CD14-positive monocyte (primary cell): ENCODE measurements at places on chromosomes 3 and 15. TPM values are rescaled to one million over a fixed set of nuclear protein-coding genes. Genes with fewer than 3 reads are reported as not detected.

DISP2 gene
- not detected for polyA plus RNA-seq

NEK10 gene
- polyA plus RNA-seq = not detected

BCL2A1 gene
- polyA plus RNA-seq = 257 and 465 TPM in 2 replicates

MTHFS gene
- 129 TPM for polyA plus RNA-seq

DNA sequence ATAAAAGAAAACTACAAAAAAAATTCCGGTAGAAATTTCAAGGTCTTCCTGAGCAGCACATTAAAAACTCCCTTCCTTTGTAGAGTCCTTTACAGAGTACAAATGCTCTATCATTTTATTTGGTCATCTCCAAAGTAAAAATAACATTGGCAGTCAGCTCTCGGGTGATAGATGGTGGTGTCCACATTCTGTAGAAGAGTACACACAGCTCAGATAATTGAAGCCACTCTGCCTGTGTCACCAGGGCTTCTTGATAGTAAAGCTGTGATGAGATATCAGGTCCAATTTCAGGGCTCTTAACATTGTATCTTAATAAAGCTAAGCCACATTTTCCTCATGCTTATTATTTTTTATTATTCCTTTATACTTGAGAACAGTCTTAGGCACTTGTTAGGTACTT lies 371.6 kb downstream of the TAFA4 start:
- no peaks in the 10 kb centered on the region for H3K27me3 ChIP-seq
- no peak for DNase-seq
- no peaks in the 10 kb centered on the region for H3K4me1 ChIP-seq
- no peak overlapping the region for H3K4me3 ChIP-seq
- H3K27ac ChIP-seq = no peak overlapping the region

DNA sequence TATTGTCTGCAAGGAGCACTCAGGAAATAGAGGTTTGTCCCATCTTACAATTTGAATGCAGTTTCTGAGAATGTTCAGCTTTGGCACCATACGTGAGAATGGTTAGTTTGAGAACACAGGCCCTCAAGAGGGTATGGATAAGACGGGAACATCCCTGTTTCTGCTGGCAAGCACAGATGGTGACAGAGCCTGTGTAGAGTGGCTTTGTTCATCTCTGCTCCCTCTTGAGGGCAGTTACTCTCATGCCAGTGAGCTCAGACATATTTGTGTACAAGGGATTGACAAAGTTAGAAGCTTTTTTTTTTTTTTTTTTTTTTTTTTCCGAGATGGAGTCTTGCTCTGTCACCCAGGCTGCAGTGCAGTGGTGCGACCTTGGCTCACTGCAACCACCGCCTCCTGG lies 71.5 kb upstream of the FILIP1L start:
- H3K4me1 ChIP-seq = no peaks in the 10 kb centered on the region
- no peak overlapping the region for H3K27ac ChIP-seq
- H3K4me3 ChIP-seq = no peak overlapping the region

DNA sequence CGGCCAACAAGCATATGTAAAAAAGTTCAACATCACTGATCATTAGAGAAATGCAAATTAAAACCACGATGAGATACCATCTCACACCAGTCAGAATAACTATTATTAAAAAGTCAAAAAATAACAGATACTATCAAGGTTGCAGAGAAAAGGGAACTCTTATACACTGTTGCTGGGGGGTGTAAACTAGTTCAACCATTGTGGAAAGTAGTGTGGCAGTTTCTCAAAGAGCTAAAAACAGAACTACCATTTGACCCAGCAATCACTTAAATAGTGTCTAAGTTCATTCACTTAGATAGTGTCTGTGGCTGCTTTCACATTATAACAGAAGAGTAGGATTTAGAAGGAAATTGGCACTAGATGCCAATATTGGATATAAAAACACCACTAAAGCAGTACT lies 49.7 kb downstream of the CGGBP1 start:
- no peak overlapping the region for H3K27ac ChIP-seq
- no peaks in the 10 kb centered on the region for H3K4me1 ChIP-seq
- no peak for DNase-seq
- H3K36me3 ChIP-seq = no peaks in the 10 kb centered on the region
- H3K27me3 ChIP-seq = no peaks in the 10 kb centered on the region

- peaks cover 32% of the 10 kb centered on the region for H3K4me1 ChIP-seq
- H3K36me3 ChIP-seq = no peaks in the 10 kb centered on the region
- DNase-seq = peak; percentile 31
Observed at GRCh38 chr15:76057332-76058000, 2.3 kb upstream of the TMEM266 start.

- no peak for DNase-seq
- H3K4me3 ChIP-seq = no peak overlapping the region
- H3K27me3 ChIP-seq = peaks cover 50% of the 10 kb centered on the region
- H3K36me3 ChIP-seq = no peaks in the 10 kb centered on the region
- H3K27ac ChIP-seq = no peak overlapping the region
- H3K4me1 ChIP-seq = peaks cover 8% of the 10 kb centered on the region
Observed at GRCh38 chr15:63037976-63038720, 4.4 kb upstream of the TPM1 start.

GRCh38 chr3:71684757-71685386 lies 40.3 kb downstream of the EIF4E3 start:
- no peak for DNase-seq
- H3K4me3 ChIP-seq = no peak overlapping the region
- H3K36me3 ChIP-seq = peaks cover 45% of the 10 kb centered on the region
- H3K4me1 ChIP-seq = peaks cover 15% of the 10 kb centered on the region
- no peak overlapping the region for H3K27ac ChIP-seq
